Stimulated activated naive CD4-positive, alpha-beta T cell treated with Interleukin-2 at 50 U/mL for 16 hours (primary cell): ENCODE measurements at places on chromosomes 7 and 10.

DNA sequence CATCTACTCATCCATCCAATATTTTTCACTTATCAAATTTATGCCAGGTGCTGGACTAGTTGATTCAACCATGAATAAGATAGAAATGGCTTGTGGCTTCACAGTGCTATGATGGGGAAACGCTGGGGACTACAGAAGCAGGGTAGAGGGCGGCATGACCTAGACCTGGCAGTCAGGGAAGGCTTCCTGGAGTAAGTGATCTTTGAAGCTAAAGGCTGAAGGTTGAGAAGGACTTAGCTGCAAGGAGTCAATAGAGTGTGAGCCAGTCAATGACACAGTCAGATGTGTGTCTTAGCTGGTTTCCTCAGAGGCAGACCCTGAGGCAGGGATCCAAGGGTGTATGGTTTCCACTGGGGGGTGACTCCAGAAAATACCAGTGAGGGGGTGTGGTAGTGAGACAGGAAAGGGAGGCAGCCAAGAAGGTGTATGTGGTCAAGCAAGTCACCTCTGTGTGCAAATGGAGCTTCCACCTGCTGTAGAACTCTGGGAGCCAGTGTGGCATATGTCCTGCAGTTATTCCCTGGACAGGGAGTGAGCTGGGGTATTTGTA lies 10.3 kb downstream of the PRF1 start:
- DNase-seq: no peak

- no peak for DNase-seq
These were observed 493.1 kb downstream of the XPNPEP1 start for GRCh38 chr10:109430043-109430760.

- no peak for DNase-seq
These were observed 496.8 kb downstream of the TFEC start for GRCh38 chr7:115533785-115534184.

GRCh38 chr7:103148994-103149807 lies at the start of gene NAPEPLD:
Gene NAPEPLD (minus strand): TSS chr7:103149099. CDS start chr7:103128776, 20,323 bp downstream.
- peak; percentile 65 for DNase-seq

GRCh38 chr10:28616514-28616913 lies 60.8 kb upstream of the BAMBI start:
- no peak for DNase-seq

DNA sequence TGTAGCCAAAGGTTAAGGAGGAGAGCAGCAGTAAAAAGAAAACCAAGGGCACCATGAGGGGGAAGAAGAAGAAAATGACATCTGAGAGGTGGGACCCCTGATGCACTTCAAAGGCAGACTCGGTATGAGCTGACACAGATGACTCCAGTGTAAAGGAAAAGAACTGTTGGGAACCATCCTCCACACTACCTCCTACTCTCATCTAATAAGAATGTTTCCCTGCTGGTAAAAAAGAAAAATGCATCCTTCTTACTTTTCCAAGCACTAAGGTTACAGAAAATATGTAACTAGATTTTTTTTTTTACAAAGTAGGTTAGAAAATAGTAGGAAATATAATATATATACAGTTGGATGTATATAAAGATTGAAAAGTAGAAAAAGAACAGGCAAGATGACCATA lies 16.9 kb downstream of the TAS2R41 start:
- no peak for DNase-seq

- peak; percentile 2 for DNase-seq
These were observed 12.3 kb upstream of the SLC26A3 start for GRCh38 chr7:107815254-107815882.

DNA sequence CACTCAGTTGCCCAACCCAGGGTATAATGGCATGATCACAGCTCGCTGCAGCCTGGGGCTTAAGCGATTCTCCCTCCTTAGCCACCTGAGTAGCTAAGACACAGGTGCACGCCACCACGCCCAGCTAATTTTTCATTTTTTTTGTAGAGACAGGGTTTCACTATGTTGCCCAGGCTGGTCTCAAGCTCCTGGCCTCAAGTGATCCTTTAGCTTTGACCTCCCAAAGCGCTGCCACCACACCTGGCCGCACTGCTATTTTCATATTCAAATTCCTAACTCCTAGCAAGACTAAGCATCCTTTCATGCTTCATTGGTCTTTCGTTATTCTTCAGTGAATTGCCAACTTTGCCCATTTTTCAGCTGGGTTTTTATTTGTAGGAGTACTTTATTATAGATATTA lies 30.4 kb upstream of the DAGLB start:
- DNase-seq: no peak
